Stimulated activated CD8-positive, alpha-beta memory T cell treated with anti-CD3 and anti-CD28 coated beads, Interleukin-7, amount 100 ng/mL, for 4 hours (primary cell): ENCODE measurements at places on chromosomes 5 and 9.

GRCh38 chr5:133785182-133785581 lies 172.8 kb upstream of the FSTL4 start:
- DNase-seq, result no peak

- DNase-seq, result peak; percentile 88
Measured at GRCh38 chr9:32552172-32552872, at the start of the genes SMIM27 and TOPORS. Gene SMIM27 (plus strand): TSS chr9:32552327. CDS start chr9:32552435, 108 bp downstream. Gene TOPORS (minus strand): TSS chr9:32552586. CDS start chr9:32552436, 150 bp downstream.

DNA sequence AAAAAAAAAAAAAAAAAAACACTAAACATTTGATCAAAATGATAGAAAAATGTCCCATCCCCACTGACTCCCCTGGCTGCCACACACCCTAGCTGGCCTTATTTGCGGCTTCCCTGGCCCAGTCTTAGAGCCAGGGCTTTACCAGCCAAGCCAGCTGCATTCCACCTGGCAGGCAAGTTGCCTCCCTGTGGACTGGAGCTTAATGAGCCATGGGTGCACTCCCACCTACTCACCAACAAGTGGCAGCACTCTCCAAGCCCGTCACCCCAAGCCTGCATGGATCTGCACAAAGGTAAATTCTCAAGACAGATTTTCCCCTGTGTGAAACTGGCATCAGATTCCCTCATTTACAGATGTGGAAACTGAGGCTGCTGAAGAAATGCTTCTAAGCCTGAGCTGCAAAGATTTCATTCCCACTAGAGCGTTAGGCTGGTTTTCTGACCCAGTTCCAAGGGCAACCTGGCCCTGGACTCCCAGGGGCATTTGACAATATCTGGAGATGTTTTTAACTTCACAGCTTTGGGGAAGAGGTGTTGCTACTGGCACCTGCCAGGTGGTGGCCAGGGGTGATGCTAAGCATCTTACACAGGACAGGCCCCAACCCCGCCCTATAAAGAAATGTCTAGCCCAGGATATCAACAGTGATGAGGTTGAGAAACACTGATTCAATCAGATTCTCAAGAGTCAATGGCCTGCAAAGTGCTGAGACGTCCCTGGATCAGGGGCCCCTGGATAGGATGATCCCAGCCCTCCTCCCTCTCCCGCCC lies 21.9 kb upstream of the VDAC1 start:
- DNase-seq, result peak; percentile 31

DNA sequence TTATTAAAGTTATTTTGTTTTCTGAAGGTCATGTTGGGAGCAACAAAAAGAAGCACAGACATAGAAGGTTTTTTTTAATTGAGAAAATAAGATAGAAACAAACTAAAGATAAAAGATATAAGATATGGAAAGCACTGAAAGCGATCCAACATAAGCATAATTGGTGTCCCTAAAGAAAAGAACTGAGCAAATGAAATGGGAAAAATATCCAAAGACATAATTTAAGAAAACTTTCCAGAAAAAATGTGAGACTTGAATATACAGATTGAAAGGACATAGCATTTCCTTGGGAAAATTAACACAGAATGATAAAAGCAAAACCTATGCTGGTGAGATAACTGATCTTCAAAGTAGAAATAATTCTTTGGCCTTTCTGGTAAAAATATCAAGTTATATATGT lies 289.3 kb downstream of the KIAA0825 start:
- DNase-seq, result no peak

DNA sequence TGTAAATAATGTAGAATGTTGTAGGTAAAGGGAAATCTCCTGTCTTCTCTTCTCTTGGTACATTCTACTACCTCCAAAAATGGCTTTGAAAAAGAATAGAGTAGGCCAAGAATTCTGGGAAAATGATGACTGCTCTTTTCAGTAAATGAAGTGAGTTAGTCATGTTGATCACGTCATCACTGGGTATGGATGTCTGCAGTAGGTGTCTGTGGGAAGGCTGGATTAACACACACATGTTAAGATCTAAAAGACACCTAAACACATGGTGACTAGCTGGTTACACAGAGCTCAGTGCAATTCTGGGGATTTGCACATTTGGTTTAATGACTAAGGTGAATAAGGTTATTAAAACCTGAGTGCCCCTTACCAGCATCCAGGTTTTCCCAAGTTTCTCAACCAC lies 161.5 kb downstream of the CEP120 start:
- DNase-seq, result no peak

- DNase-seq, result no peak
Measured at GRCh38 chr9:84139296-84140070, 158.9 kb downstream of the RMI1 start.

DNA sequence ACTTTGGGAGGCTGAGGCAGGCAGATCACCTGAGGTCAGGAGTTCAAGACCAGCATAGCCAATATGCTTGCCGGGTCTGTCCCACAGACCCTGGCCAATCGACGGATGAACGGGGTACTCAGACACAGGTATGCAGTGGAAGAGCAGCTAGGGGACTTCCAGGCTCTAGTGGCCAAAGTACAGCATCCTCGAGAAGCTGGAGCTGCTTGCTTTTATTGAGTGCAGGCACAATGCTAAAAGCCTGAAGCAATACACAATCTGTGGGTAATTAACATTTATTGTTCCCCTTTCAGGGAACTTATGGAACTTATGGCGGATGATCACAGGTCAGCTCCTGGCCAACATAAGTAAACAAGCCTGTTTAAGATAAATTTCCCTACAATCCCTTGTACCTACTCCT lies 32.8 kb upstream of the SEMA4D start:
- DNase-seq, result no peak

GRCh38 chr5:98741926-98742325 lies 31.5 kb upstream of the RGMB start:
- DNase-seq, result no peak

DNA sequence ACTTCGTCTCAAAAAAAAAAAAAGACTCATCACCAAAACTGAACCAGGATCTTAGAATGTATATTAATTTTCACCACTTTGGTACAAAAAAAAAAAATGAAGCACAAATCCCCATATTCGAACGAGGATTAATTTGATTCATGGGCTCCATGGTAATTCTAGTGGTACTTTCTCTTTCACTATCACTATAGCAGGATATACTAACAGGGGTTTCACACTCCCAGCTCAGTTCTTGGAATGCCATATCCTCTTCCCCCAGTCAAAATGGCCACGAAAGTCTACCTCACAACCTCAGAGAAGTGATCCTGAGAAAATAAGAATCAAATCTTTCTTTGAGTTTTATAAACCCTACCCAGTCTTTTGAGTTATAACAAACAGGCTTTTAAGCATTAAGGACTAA lies 235.7 kb downstream of the FBXL17 start:
- no peak for DNase-seq

- no peak for DNase-seq
Measured at GRCh38 chr5:156815988-156816599, 34.0 kb upstream of the PPP1R2B start.
